ENCODE measurements at places on chromosomes 4 and X.
A peak's percentile ranks its signal among the peaks of the same experiment; 100 is the strongest.

- no peak for DNase-seq
These were observed 19.0 kb upstream of the DHX15 start for GRCh38 chr4:24603343-24603742.

- DNase-seq = no peak
These were observed 39.5 kb downstream of the ENOPH1 start for GRCh38 chr4:82469791-82470345.

DNA sequence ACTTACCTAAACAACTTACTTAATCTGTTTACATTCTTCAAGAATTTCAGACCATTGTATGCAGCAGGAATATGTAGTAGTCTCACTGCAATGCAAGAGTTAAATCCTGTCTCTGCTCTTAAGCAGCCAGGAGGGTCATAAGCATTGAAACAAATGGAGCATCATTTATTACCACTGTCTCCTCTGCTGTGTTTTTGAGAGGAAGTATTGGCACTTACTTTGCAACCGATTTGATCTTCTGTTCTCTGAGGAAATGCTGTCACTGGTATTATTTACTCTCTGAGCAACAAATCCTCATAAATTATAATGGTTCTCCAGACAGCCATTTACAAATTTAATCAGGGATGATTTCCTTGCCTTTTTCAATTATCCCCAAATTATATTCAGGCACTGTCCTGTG, 1367.1 kb downstream of the STIM2 start:
- DNase-seq = no peak

DNA sequence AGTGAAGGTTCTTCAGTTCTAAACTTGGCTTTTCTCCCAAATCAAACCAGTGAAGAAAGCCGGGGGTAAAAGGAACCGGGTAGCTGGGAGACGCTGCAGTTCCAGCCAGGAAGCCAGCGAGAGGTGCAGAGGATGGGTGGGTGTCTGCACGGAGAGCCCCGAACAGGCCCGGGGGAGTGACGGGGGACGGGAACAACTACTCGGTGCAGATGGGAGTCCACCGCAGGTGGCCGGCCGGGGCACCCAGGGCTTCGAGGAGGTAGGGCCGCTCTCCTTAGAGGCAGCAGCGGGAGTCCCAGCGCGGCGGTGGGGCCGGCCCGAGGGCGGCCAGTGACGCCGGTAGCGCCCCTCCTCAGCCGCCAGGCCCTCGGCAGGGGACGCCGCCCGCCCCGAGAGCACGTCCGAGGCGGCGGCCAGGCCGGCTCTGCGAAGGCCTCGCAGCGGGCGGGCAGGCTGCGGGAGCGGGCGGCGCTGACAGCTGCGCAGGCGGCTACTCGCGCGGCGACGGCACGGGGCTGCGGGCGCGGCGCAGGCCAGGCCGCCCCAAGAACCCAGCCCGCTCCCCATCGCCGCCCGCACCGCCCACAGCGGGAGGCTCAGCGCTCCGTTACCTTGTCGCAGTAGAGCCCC, 449 bp downstream of the FBXL5 start:
- peak; percentile 30 for DNase-seq

GRCh38 chr4:72375073-72375736, 193.8 kb downstream of the ADAMTS3 start:
- DNase-seq = peak; percentile 95

DNA sequence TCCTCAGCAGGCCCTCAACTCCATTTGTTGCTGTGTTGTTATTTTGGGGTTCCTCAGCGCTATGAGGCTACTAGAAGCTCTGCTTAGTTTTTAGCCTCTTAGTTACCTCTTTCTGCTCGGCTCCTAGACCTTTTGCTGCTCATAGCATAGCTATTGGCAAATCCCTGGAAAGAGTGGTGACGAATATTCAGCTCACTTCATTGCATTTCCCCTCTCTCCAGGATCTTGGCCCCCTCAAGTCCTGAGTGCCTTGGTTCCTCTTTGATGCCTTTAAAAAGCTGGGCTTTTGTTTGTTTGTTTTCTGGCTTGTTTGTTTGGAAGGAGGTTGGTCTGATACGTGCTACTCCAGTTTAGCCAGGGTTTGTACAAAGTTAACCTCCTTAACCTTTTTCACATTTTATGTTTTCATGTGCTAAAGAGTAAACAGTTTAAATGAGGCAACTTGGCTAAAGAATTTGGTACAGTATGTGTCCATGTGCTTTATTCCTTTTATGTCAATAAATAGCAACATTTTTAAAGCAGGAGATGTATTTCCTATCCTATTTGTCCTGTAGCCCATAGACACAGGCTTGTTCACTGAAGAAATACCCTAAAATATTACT, 31.5 kb downstream of the SMAD1 start:
- no peak for DNase-seq

- no peak for DNase-seq
These were observed 1.6 kb upstream of the SETD7 start for GRCh38 chr4:139557556-139558110.

GRCh38 chr4:73617256-73617655, 3.0 kb downstream of the RASSF6 start:
- DNase-seq = peak; percentile 38

- no peak for DNase-seq
These were observed 9.7 kb downstream of the TMEM184C start for GRCh38 chr4:147626903-147627302.

GRCh38 chr4:183097231-183098018, 1.6 kb upstream of the WWC2 start:
- no peak for DNase-seq

GRCh38 chr4:171817026-171817425, 3.8 kb downstream of the GALNTL6 start:
- DNase-seq = no peak

GRCh38 chrX:129653971-129654651, 645 bp downstream of the APLN start:
- DNase-seq = peak; percentile 35
